ENCODE measurements at places on chromosomes 11 and 22.

DNA sequence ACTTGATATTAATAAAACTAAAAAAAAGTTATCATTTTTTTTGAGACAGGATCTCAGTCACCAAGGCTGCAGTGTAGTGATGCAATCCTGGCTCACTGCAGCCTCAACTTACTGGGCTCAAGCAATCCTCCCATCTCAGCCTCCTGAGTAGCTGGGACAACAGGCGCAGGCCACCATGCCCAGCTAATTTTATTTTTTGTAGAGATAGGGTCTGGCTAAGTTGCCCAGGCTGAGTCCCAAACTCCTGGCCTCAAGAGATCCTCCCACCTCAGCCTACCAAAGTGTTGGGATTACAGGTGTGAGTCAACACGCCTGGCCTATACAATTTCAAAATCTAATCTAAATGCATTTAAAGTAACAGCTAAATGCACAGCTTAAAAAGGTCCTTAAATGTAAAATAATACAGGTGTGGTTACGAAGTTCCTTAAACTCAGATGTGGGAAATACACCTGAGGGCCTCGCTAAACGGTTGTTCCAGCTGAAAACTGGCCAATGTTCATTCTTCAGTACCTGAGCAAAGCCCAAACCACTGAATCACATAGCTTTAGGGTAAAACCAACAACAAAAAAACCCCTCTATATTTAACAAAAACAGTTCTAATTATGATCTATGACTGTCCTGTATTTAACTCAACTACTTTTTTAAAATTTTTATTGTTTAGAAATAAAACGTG, 11.8 kb downstream of the NAP1L4 start:
- no peak for DNase-seq

DNA sequence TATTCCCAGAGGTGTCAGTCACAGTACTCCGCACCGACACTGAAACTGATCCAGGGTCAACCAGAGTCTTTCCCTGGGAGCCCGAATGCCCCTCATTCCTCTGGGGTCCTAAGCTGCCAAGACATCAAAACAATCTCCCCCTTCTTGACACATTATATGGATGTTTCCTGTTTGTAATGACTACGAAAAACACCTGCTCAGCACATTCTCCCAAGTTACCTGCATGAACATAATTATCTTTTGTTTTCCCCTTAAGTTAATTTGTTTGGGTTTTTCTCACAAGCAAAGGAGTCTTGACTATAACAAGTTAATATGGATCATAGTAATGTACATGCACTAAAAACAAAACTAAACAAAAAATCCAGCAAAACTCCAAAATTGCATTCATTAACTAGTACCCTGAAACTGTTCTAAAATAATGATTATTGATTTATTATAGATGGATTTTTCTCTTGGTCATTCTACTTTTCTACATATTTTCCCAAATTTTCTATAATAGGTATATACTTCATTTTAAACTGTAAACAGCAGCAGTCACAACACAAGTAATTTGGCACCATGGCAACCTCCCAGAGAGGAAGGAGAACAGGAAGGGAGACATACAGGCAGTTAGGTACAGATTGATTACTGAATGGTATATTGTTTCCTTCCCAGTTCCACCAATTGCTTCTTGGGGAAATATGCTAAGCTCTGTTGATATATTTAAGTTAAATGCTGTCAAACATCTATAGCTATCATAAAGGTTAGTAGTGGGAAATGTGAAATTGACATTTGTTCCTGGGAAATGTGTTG, 631.5 kb downstream of the METTL15 start:
- no peak for DNase-seq

GRCh38 chr22:35452351-35452781, 52.4 kb downstream of the MCM5 start:
- DNase-seq: no peak

DNA sequence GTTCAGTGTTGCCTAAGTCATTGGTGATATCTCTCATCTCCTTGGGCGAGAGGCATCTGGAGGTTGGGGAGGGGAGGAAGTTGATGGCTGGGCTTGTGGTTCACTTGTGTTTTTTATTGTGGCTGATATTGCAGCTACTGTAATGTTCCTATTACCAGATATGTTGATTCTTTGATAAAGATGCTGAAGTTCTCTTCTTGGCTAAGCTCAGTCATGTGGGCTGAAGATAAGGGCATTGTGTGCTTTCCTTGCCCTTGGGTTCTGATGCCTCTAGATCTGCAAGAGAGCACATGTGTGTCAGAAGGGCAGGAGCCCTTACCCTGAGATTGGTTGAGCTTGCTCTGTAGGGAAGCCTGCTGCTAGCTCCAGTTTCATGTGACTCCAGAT, 12.0 kb downstream of the STX3 start:
- DNase-seq: no peak

DNA sequence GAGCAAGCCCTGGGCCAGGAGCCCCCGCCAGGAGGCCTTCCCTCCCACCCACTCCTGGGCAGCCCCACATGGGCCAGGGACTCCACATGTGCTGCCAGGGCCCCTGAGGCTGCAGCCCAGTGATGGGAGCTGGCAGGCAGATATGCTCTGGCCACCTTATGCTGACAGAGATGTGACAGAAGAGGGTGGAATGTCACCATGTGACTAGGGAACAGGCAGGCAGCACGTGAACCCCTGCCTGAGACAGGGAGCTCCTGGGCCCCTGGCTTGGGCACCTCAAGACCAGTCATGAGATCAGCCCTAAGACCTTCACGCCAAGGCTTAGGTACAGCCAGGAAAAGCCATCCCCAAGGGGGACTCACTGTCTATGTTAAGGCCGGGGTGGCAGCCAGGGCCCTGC, 9.1 kb downstream of the PRODH start:
- DNase-seq: no peak

All from GM04503 (cell line).